ENCODE measurements at places on chromosomes 1 and 21. TPM values are rescaled to one million over a fixed set of nuclear protein-coding genes. Genes with fewer than 3 reads are reported as not detected.

The SUSD4 gene
- 0.54 TPM for total RNA-seq

- peaks cover 39% of the 10 kb centered on the region for H3K4me1 ChIP-seq
- peak; percentile 23 for DNase-seq
- H3K36me3 ChIP-seq: no peaks in the 10 kb centered on the region
- no peak overlapping the region for H3K4me3 ChIP-seq
Observed at GRCh38 chr1:40897513-40897912, 35.4 kb upstream of the CITED4 start.

DNA sequence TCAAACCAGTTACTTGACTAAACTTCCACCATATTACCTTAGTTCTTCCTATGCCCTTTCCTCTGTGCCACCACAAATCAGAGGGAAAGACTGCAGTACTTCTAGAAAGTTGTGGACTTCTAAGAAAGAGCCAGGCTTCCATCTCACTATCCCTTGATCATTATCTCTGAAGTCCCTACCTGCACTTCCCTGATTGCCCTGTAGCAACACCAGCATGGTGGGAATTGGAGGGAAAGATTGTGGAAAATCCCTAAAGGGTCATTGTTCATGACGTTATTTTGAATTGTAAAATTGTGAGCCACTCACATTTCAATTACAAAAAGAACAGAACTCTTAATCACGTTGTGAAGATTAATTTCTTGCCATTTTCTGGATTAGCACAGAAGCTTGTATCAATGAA is 23.4 kb upstream of the KIAA1614 start:
- H3K4me3 ChIP-seq: no peak overlapping the region
- H3K36me3 ChIP-seq: peaks cover 1% of the 10 kb centered on the region
- no peaks in the 10 kb centered on the region for H3K4me1 ChIP-seq
- DNase-seq: no peak

GRCh38 chr1:116330846-116331245 is 42.2 kb upstream of the ATP1A1 start:
- peaks cover 72% of the 10 kb centered on the region for H3K4me1 ChIP-seq
- no peaks in the 10 kb centered on the region for H3K27me3 ChIP-seq
- H3K4me3 ChIP-seq: no peak overlapping the region
- H3K27ac ChIP-seq: peak overlapping the region; percentile 92

DNA sequence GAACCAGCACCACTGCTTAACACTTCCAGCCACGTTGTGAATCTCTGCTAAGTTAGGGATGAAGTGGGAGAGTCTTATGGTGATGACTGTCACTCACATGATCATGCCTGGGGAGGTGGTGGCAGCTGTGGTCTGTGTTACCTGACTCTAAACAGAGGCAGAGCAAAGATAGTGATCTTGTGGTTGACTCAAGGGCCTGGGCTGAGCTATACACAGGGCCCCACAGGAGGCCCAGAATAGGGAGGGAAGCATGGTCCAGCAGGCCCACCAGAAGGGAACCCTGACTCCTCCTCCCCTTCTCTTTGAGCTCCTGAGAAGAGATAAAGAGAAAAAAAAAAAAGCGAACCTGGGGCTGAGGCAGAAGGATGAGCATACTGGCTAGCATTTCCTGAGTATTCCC is 55.0 kb downstream of the PLXNA2 start:
- no peaks in the 10 kb centered on the region for H3K27me3 ChIP-seq
- peaks cover 22% of the 10 kb centered on the region for H3K4me1 ChIP-seq
- no peak overlapping the region for H3K4me3 ChIP-seq
- no peaks in the 10 kb centered on the region for H3K36me3 ChIP-seq
- no peak overlapping the region for H3K27ac ChIP-seq
- no peak for DNase-seq

The KIF26B gene
- total RNA-seq: 6.2 TPM

- no peak for DNase-seq
- H3K27ac ChIP-seq: no peak overlapping the region
- H3K4me3 ChIP-seq: no peak overlapping the region
- no peaks in the 10 kb centered on the region for H3K4me1 ChIP-seq
Observed at GRCh38 chr1:39562886-39563285, 13.7 kb downstream of the PABPC4 start.

DNA sequence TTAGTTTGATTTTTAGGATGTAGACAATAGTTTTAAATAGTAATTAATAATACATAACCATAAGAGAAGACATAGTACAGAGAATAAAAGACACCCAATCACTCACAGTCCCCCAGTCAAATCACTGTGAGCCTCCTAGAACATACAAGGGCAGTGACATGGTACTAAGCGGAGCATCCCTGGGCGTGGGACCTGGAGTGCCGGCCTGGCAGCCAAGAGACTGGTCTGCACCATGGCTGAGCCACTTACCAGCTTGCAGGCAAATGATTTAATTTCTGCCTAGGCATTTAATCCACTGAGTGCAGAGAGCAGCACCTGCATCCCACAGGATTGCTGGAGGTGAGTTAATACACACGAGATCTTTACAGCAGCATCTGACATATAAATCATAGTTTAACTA is 20.4 kb downstream of the SDHB start:
- no peaks in the 10 kb centered on the region for H3K4me1 ChIP-seq
- no peak overlapping the region for H3K27ac ChIP-seq
- no peak overlapping the region for H3K4me3 ChIP-seq
- H3K27me3 ChIP-seq: no peaks in the 10 kb centered on the region

GRCh38 chr1:91651661-91652071 is 151.0 kb downstream of the CDC7 start:
- H3K4me3 ChIP-seq: no peak overlapping the region
- peak; percentile 36 for DNase-seq
- no peak overlapping the region for H3K27ac ChIP-seq
- H3K27me3 ChIP-seq: no peaks in the 10 kb centered on the region
- H3K36me3 ChIP-seq: no peaks in the 10 kb centered on the region
- peaks cover 16% of the 10 kb centered on the region for H3K4me1 ChIP-seq

GRCh38 chr1:178271471-178271870 is 177.6 kb downstream of the RASAL2 start:
- H3K27ac ChIP-seq: no peak overlapping the region
- H3K27me3 ChIP-seq: no peaks in the 10 kb centered on the region
- H3K4me1 ChIP-seq: peaks cover 13% of the 10 kb centered on the region

DNA sequence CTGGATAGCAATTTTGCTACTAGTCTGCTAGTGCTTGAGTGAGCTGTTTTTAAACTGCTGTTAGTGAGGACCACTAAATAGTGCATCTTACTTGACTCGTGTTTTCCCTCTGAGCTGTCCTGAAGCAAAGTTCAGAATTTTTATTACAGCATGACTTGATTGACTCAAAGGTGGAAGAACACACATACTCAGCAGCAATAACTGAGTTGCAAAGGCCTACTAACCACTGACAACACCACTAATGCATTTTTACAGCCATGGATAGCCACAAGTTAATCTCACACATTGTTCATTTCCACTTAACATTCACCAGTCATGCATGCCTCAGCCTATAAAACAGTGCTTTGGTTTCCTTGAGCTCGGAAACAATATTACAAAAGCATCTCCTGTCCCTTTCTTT is 148.7 kb downstream of the RUNX1 start:
- H3K4me3 ChIP-seq: no peak overlapping the region
- no peak for DNase-seq
- H3K27ac ChIP-seq: no peak overlapping the region
- H3K4me1 ChIP-seq: no peaks in the 10 kb centered on the region

The CHRNB2 gene
- not detected for total RNA-seq

DNA sequence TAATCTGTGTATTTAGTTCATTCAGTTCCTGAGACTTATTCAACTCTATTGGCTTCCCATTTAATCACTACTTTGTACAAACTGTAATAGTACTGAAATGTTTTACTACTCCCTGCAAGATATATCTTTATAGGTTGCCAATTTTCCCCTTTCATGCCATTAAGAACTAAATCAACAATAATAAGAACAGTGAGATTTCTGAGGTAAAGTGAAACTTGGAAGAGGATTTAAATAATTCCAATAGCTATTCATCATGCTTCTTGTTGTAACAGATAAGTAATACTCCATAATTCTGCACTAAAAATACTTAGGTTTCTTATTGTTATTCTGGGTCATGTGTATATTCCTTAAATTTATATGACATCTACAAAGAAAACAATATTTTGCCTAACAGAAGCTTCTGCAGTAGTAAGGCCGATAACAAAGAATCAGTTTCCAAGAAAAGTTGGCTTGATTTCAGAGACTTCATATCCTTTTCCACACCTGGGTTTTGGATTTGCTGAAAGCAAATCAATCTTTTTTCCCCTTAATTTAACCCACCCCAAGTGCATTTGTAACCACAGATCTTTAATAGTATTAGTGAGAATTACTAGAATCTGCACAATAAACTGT is 258.3 kb downstream of the FAF1 start:
- H3K27me3 ChIP-seq: no peaks in the 10 kb centered on the region
- H3K27ac ChIP-seq: no peak overlapping the region
- no peak for DNase-seq
- no peaks in the 10 kb centered on the region for H3K36me3 ChIP-seq

The HDAC1 gene
- 78.2 TPM for total RNA-seq

GRCh38 chr1:150021191-150021694 is 10.7 kb upstream of the OTUD7B start:
- no peaks in the 10 kb centered on the region for H3K36me3 ChIP-seq
- no peak for DNase-seq
- H3K4me1 ChIP-seq: no peaks in the 10 kb centered on the region
- no peak overlapping the region for H3K4me3 ChIP-seq
- no peak overlapping the region for H3K27ac ChIP-seq

The AVPR1B gene
- 0.11 TPM for total RNA-seq

The ZZZ3 gene
- total RNA-seq: 114 TPM

DNA sequence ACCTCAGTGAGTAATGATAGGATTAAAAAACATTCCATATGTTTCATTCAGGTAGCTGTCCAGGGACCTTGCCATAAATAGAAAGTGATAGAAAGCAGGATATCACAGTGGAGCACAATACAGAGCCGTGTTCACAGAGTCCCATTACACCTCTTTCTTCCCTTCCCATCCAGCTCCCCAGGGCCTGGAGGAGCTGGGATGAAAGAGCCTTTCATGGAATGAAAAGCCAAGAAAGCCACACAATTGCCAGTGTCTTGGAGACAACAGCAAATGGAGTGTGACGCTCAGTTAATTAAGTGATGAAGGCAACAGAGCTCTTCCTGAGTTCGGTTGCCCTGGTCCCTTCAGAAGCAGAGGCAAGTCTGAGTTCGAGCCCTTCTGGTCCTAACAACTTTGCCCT is 387.3 kb upstream of the PLXNA2 start:
- H3K27me3 ChIP-seq: no peaks in the 10 kb centered on the region
- no peaks in the 10 kb centered on the region for H3K4me1 ChIP-seq
- no peak overlapping the region for H3K27ac ChIP-seq
- H3K36me3 ChIP-seq: no peaks in the 10 kb centered on the region
- DNase-seq: no peak
- H3K4me3 ChIP-seq: no peak overlapping the region

GRCh38 chr1:16372535-16373285 is 5.7 kb downstream of the SZRD1 start:
- peaks cover 58% of the 10 kb centered on the region for H3K4me1 ChIP-seq
- H3K27ac ChIP-seq: no peak overlapping the region
- no peaks in the 10 kb centered on the region for H3K36me3 ChIP-seq
- no peak overlapping the region for H3K4me3 ChIP-seq
- H3K27me3 ChIP-seq: no peaks in the 10 kb centered on the region

GRCh38 chr1:194060481-194060880 is 874.1 kb upstream of the B3GALT2 start:
- no peaks in the 10 kb centered on the region for H3K27me3 ChIP-seq
- H3K36me3 ChIP-seq: no peaks in the 10 kb centered on the region
- no peak for DNase-seq
- H3K4me3 ChIP-seq: no peak overlapping the region

- no peaks in the 10 kb centered on the region for H3K27me3 ChIP-seq
- H3K4me3 ChIP-seq: no peak overlapping the region
- no peak overlapping the region for H3K27ac ChIP-seq
- no peaks in the 10 kb centered on the region for H3K4me1 ChIP-seq
- H3K36me3 ChIP-seq: no peaks in the 10 kb centered on the region
Observed at GRCh38 chr1:38285807-38286530, 239.4 kb upstream of the POU3F1 start.

The OR10Z1 gene
- not detected for total RNA-seq

The MFSD2A gene
- 9.1 TPM for total RNA-seq

The ETV3L gene
- total RNA-seq: not detected

GRCh38 chr1:99814373-99814900 is 35.7 kb upstream of the AGL start:
- H3K4me3 ChIP-seq: no peak overlapping the region
- H3K36me3 ChIP-seq: no peaks in the 10 kb centered on the region
- H3K27me3 ChIP-seq: no peaks in the 10 kb centered on the region
- no peaks in the 10 kb centered on the region for H3K4me1 ChIP-seq

GRCh38 chr1:159920651-159921050 is 4.7 kb downstream of the TAGLN2 start:
- H3K27ac ChIP-seq: peak overlapping the region; percentile 12
- no peak overlapping the region for H3K4me3 ChIP-seq
- peaks cover 20% of the 10 kb centered on the region for H3K36me3 ChIP-seq
- no peak for DNase-seq
- peaks cover 18% of the 10 kb centered on the region for H3K4me1 ChIP-seq

- peak overlapping the region; percentile 68 for H3K27ac ChIP-seq
- peak; percentile 30 for DNase-seq
- no peaks in the 10 kb centered on the region for H3K27me3 ChIP-seq
- no peaks in the 10 kb centered on the region for H3K36me3 ChIP-seq
Observed at GRCh38 chr1:94783342-94784189, 36.6 kb upstream of the SLC44A3 start.

DNA sequence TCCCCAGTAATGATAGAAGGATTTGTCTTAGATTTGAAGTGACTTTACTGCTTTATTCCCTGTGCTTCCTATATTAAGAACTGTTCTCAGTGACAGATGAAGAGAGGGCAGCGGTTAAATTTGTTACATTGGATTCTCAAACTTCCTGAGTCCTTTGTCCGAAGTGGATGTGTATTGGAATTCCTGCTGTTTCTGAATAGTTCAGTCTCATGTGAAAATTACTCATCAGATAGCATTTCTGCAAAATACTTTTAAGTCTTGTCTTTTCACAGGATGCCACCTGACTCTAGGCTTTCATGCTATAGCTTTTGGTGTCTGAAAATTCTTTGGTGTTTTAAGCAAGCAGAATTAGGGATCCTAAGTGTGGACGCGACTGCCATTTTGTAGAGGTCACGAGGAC is 83.6 kb downstream of the PRDM2 start:
- no peak overlapping the region for H3K27ac ChIP-seq
- H3K4me1 ChIP-seq: peaks cover 33% of the 10 kb centered on the region

DNA sequence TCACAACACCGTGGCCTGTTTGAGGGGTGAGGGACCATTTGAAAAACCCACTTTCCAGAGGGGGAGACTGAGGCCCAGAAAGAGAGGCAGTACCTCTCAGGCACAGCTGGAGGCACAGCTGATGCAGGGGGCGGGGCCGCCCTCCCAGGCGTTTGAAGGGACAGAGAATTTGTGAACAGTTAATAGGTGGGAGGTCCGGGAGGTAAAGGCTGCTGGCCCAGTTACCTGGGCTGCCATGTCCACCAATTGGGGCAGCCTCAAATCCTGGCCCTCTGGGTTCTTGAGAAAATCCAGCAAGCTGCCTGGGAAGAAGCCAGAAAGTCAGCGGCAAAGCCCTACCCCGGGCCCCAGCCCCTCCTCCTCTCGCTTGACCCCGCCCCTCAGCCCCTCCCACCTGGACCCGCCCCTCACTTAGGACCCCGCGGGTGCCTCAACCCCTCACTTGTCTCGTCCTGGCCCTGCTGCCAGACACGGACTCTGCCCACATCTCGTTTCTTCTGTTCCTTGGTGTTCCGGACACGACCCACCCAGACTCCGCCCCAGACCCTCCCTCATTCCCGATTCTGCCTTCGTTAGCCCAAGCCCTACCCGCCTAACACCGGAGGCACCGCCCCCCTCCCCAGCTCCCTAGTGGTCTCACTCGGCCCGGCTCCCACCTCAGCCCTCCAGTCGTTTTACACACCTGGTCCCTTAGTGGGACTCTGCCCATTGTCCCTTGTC is 10.8 kb upstream of the AHDC1 start:
- H3K27me3 ChIP-seq: no peaks in the 10 kb centered on the region
- H3K36me3 ChIP-seq: no peaks in the 10 kb centered on the region
- peaks cover 4% of the 10 kb centered on the region for H3K4me1 ChIP-seq
- DNase-seq: no peak

- H3K4me3 ChIP-seq: no peak overlapping the region
- H3K27ac ChIP-seq: no peak overlapping the region
- H3K36me3 ChIP-seq: no peaks in the 10 kb centered on the region
Observed at GRCh38 chr21:46626975-46627501, 8.4 kb upstream of the PRMT2 start.

All from thyroid gland (tissue), 4 donors.